H1 (cell line): ENCODE measurements at places on chromosomes 2 and 18. TPM values are rescaled to one million over a fixed set of nuclear protein-coding genes. Genes with fewer than 3 reads are reported as not detected.

DNA sequence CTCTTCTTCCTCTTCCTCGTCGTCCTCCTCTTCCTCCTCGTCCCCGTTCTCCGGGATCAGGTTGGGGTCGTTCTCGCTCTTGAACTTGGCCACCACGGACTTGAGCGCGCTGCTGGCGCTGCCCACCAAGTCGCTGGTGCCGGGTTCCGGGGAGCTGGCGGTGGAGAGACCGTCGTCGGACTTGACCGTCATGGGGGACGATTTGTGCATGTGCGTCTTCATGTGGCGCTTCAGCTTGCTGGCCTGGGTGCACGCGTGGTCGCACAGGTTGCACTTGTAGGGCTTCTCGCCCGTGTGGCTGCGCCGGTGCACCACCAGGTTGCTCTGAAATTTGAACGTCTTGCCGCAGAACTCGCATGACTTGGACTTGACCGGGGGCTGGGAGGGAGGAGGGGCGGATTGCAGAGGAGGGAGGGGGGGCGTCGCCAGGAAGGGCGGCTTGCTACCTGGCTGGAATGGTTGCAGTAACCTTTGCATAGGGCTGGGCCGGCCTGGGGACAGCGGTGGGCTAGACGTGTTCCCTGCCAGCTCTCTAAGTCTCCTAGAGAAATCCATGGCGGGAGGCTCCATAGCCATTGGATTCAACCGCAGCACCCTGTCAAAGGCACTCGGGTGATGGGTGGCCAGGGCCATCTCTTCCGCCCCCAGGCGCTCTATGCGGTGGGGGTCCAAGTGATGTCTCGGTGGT, 91.9 kb downstream of the BCL11A start:
- H3K27me3 ChIP-seq = no peaks in the 10 kb centered on the region
- H3K4me1 ChIP-seq = peaks cover 3% of the 10 kb centered on the region; the same call in 1 of the 2 replicates
- no peak for DNase-seq
- no peaks in the 10 kb centered on the region for H3K36me3 ChIP-seq

DNA sequence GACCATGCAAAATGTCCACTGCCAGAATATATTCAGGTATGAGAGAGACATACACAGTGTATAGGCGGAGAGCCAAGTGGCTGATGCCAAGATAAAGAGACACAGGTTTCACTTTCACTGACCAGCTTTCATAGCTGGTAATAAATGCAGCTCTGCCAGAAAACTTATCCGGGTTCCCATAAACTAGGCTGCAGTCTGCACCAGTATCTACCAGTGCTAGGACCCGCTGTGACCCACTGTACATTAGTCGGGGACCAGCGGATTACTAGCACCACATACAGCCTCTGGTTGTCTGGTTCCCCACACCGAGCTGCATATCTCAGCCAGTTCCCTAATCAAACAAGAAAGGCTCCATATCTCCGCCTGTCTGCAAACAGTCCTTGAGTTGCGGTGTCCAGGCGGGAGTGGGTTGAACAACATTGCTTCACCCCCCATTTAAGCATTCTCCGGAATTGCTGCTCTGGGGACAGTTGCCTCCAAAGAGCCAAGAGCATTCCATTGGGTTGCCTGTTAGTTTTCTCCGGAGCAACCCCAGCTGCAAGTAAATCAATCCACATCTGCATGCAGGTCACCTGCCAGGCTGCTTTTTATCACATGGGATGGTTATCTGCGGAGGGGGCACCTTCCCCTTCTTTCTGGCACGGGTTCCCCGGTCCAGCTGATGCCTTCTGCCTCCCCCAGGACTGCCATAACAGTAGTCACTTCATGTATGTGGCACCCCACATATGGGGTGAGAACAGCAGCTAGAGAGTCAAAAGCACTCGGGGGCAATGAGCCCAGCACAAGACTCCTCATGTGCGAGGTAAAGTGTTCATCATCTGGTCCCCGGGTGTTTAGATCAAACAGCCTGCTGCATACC, 18.0 kb upstream of the KLHL23 start:
- 0 out of 2 replicates have a peak, but pooled peaks cover 6% of the 10 kb centered on the region for H3K4me1 ChIP-seq
- H3K36me3 ChIP-seq = no peaks in the 10 kb centered on the region
- DNase-seq = no peak
- no peak overlapping the region for H3K27ac ChIP-seq
- H3K4me3 ChIP-seq = no peak overlapping the region

DNA sequence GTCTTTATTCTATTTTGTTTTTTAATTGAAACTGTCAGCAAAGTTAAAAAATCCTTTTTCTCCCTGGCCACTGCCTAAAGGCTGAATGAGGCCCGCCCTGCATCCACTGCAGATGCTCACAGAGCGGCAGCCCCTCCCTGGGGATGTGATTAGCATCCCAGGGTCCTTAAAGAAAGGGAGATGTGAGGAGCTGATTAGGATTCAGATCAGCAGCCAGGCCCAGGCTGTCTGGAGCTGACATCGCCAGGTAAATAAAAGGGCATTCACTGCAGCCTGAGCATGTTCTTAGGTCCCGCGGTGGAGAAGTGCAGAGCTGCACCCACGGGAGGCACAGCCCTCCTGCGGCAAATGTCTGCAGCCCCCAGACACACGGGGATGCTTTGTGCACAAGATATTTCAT, 83.8 kb downstream of the LONRF2 start:
- no peak overlapping the region for H3K27ac ChIP-seq
- H3K4me1 ChIP-seq = peaks cover 7% of the 10 kb centered on the region
- H3K36me3 ChIP-seq = no peaks in the 10 kb centered on the region
- H3K4me3 ChIP-seq = no peak overlapping the region

DNA sequence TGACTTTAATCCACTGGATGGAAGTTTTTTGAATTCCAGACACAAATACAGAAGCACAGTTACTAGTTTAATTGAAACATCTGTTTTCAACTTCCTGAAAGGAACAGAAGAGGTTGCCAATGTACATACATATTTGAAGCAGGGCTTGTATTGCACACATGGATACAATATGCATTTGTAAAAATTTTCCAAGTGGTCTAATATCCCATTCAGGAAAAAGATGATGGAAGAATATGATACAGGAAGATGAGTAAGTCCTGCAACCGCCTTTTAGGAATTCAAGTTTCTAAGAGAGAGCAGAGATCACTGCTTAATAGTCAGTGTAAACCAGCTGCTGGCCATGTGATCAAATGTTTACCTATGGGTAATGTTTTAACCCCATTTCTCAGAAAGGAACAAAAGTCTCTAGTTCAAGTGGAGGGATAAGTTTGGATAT, 265.4 kb downstream of the TRIB2 start:
- H3K36me3 ChIP-seq = no peaks in the 10 kb centered on the region
- no peak for DNase-seq
- no peak overlapping the region for H3K4me3 ChIP-seq
- no peaks in the 10 kb centered on the region for H3K27me3 ChIP-seq
- no peak overlapping the region for H3K27ac ChIP-seq

GRCh38 chr18:73577365-73577764, 570.3 kb downstream of the FBXO15 start:
- H3K36me3 ChIP-seq = no peaks in the 10 kb centered on the region
- no peak overlapping the region for H3K27ac ChIP-seq
- H3K4me1 ChIP-seq = no peaks in the 10 kb centered on the region
- H3K4me3 ChIP-seq = no peak overlapping the region
- no peaks in the 10 kb centered on the region for H3K27me3 ChIP-seq

Gene DQX1
- 0.57 and 0.76 TPM in 2 replicates for total RNA-seq

Gene ALKAL2
- 10.4 and 11.5 TPM in 2 replicates for total RNA-seq

- H3K4me1 ChIP-seq = peaks cover 21% of the 10 kb centered on the region
- no peak for DNase-seq
- no peaks in the 10 kb centered on the region for H3K27me3 ChIP-seq
- no peak overlapping the region for H3K27ac ChIP-seq
Observed at GRCh38 chr18:46324087-46324955, 220.1 kb downstream of the HAUS1 start.

GRCh38 chr2:68383778-68384177, 18.7 kb downstream of the PLEK start:
- H3K27ac ChIP-seq = no peak overlapping the region
- no peaks in the 10 kb centered on the region for H3K27me3 ChIP-seq
- no peaks in the 10 kb centered on the region for H3K36me3 ChIP-seq
- DNase-seq = no peak
- no peaks in the 10 kb centered on the region for H3K4me1 ChIP-seq

DNA sequence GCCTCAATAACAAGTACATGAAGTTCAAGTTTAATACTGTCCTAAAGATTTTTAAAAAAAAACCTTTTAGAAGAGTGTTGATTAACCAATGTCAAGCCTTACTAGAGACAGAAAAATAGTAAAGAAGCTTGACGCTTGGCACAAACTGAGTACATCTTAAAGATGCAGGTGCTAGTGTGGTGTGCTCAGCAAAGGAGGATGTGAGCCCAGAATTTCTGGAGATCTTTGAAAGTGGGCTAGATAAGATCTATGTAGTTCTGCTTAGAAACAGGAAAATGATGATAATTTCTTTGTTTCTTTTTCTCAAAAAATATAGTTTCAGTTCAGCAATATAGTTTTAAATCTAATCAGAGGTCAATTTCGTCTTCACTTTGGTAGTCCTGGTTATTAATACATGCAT, 118.3 kb upstream of the KLHL14 start:
- no peak for DNase-seq
- H3K4me1 ChIP-seq = peaks cover 3% of the 10 kb centered on the region; the same call in 1 of the 2 replicates
- no peaks in the 10 kb centered on the region for H3K36me3 ChIP-seq
- H3K27me3 ChIP-seq = no peaks in the 10 kb centered on the region
- no peak overlapping the region for H3K4me3 ChIP-seq
- H3K27ac ChIP-seq = no peak overlapping the region

Gene TAF1B
- total RNA-seq = 25.2 and 25.8 TPM in 2 replicates
